ENCODE measurements at places on chromosomes 3 and 15. TPM values are rescaled to one million over a fixed set of nuclear protein-coding genes. Genes with fewer than 3 reads are reported as not detected.

Gene NEO1
- 0.49 TPM for total RNA-seq

Gene TMEM212
- total RNA-seq, result not detected

Gene EPHB1
- total RNA-seq, result 14.5 TPM

Gene AMOTL2
- total RNA-seq, result 145 TPM

Gene A4GNT
- total RNA-seq, result not detected

Gene GPR62
- not detected for total RNA-seq

Gene SNX4
- 34.3 TPM for total RNA-seq
